ENCODE measurements at places on chromosomes 5 and 9.

- no peak for DNase-seq
These were observed 1.3 kb downstream of the ARAP3 start for GRCh38 chr5:141680751-141681201.

- no peak for DNase-seq
These were observed 368.7 kb downstream of the EBF1 start for GRCh38 chr5:158731014-158731413.

DNA sequence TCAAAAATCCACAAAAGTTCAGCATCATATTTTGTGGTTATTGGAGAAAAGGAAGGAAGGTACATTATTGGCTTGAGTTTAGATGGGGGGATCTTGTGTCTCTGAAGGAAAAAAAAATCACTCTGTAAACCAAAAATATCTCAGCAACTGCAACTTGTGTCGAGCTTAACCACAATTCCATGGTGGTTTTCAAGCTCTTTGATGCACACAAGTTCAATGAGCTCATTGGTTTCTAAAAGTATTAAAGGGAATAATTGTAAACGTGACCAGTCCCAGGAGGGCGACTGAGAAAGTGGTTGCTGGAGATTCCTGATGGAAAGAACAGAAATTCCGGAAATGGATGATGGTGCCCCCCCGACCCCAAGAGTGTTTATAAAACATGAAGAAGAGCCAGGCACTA, 173.8 kb downstream of the PSAT1 start:
- no peak for DNase-seq

DNA sequence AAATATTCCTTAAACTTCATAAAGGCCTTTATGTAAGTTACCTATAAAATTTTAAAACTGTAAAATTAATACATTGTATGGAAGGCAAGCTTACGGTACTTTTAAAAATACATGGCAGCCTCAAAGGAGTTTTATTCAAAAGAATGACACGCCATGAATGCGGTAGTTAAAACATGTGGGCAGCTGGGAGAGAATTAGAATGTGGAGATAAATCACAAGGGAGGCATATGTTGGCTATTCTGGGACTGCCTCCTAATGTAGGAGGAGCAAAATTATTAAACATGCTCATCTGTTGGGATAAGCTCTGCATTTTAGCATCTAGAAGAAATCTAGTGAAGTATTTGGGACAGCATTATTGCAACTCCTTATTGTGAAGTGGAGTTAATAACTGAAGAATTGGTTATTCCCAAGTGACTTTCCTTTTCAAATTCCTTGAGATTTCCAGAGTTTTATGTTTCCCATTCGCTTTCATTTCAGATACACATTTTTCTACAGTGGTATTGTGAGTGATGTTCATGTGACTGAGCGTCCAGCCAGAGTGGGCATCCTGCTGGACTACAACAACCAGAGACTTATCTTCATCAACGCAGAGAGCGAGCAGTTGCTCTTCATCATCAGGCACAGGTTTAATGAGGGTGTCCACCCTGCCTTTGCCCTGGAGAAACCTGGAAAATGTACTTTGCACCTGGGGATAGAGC, 109.4 kb downstream of the CMYA5 start:
- no peak for DNase-seq

DNA sequence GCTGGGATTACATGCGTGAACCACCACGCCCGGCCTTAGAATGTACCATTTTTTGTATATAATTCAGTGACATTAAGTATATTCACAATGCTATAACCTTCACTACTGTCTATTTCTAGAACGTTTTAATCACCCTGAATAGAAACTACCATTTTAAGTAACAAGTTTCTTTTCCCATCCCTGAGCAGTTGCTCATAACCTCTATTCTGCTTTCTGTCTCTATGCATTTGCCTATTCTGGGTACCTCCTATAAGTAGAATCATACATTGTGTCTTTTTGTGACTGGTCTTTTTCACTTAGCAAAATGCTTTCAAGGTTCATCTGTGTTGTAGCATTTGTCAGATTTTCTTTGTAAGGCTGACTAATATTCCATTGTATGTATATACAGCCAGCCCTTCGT, 39.9 kb downstream of the DDX46 start:
- DNase-seq = no peak

GRCh38 chr5:53392073-53392472, 88.4 kb upstream of the FST start:
- DNase-seq = no peak

GRCh38 chr5:170473642-170474041, 30.2 kb upstream of the KCNIP1 start:
- DNase-seq = no peak

DNA sequence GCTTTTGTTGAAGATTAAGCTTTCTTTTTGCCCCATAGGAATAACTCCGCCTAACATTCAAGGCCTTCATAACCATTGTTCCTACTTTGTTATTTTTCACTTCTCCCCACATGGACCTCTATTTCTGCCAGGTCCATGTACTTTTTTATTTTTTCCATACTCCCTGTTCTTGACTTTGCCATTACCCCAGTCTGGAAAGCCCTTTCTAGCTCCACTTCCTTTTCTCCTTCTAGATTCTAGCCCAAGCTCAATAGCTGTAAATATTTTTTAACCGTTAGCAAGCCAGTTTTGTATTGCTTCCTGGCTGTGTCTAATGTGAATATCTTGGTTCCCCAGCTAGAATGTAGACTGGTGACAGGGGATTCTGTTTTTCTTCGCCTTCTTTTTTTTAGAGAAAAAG, 26.1 kb downstream of the NCBP1 start:
- DNase-seq = no peak

DNA sequence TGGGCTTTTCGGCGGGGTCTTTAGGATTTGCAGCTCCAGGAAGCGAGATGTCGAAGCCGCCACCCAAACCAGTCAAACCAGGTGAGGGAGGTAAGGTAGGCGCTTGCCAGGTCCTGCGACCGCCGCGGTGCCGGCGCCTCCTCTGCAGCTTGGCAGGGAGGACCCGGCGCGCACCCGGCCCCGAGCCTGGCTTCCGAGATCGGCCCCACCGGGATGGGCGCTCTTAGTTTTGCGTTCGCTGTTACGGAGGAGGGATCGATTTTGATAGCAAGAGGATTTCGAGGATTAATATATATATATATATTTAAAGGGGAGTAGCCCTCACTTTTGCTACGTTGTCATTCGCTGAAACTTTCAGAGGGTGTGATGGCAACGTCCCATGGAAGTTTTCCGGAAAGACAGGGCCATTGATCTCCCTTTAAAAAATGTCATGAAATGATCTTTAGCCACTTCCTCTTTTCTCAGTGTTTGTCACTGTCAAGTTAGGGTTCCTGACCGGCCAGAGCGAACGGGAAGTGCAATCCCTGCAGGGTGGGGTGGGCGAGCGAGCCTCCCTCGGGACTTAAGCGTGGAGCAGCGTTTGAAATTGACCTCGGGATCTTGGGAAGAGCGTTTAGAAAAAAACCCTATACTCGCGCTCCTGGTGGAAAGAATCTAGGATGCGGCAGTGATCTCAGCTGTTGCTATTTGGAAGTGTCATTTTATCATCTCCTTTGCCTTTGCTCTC, 495 bp downstream of the OSTF1 start:
- no peak for DNase-seq

- no peak for DNase-seq
These were observed 4.4 kb downstream of the LRRC8A start for GRCh38 chr9:128886211-128886891.

DNA sequence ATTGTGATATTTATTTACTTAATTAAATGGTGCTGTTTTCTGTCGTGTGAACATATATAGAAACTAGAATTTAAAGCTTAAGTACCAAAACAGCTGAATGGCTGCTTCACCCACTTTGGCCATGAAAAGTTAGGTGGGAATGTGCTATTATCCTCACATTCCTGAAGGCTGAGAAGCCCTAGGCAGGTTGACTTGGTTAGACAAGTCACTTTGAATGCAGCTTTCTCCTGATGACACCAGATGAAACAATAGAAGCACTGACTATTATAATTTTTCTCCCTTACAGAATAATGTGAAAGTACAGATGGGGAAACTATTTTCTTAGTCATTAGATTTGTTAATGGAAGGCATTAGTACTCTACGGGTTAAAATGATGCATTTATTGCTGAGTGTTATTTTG, 65.1 kb upstream of the C5orf46 start:
- DNase-seq = no peak

DNA sequence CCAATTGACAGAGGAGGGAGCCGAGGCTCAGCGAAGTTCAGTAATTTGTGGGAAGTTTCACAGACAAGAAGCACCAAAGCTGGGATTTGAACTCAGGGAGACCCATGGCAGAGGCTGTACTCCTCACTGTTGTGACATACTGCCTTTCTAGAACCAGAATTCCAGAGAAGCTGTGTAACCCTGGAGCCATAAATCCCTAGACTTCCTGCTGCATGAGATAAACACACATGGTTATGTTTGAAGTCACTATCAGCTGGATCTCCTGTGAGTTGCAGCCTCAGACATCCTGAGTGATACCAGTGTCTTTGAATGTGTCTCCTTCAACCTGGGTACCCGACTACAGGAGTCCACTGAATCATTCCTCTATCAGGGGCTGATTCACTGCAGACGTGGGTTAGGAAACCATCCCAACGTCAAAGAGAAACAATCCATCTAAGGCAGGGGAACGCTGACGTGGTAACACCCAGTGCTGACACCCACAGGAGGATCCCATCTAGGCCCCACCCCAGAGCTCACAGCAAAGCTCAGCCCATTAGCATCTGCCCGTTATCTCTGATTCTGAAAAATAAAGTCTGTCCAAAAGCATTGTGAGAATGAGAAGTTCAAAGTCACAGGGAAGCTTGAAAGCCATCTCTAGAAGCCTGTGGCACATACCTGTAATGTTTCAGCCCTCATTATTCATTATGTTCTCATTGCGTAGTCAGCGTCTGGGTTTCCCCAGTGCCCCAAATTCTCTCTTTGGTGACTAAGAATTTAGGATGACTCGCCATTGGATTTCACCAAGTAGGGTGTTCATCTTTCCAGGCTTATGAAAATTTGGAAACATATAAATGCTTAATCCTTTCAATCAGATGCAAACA, 36.3 kb upstream of the BASP1 start:
- DNase-seq = no peak

DNA sequence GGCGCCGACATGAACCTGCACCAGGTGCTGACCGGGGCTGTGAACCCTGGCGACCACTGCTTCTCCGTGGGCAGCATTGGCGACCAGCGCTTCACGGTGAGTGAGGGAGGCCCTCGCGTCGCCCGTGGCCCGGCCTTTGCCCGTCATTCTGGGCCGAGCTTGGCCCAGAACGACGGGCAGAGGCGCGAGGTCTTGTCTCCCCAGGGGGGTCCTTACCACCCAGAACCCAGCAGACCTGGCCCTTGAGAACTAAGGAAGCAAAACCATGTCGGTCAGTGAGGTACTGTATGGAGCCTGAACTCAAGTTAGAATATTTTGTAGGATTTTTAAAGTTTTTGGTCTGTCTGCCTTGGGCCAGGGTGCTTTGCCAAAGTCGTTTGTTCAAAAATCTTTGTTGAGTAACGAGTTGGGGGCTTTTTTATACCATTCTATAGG, 691 bp downstream of the DMXL1 start:
- no peak for DNase-seq

DNA sequence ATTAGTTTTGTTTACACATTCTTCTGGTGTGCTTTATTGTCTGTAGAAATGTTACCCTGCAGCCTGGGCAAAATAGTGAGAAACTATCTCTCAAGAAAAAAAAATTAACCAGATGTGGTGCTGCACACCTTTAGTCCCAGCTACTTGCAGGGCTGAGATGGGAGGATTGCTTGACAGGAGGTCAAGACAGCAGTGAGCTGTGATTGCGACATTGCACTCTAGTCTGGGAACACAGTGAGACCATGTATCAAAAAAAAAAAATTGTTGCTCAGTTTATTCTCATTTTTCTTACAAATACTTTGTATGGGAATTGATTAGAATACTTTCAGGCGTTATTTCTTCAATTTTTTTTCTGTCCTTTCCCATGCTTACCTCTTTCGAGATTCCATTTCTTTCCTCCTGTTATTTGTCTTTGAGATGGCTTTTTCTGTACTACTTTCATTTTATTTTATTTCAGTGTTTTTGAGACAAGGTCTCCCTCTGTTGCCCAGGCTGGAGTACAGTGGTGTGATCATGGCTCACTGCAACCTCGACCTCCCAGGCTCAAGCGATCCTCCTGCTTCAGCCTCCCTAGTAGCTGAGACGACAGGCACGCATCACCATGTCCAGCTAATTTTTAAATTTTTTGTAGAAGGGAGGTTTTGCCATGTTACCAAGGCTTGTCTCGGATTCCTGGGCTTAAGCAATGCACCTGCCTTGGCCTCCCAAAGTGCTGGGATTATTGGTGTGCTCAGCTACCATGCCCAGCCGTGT, 24.9 kb downstream of the TENT2 start:
- no peak for DNase-seq

GRCh38 chr5:169904059-169904458, 76.2 kb downstream of the INSYN2B start:
- DNase-seq = no peak

DNA sequence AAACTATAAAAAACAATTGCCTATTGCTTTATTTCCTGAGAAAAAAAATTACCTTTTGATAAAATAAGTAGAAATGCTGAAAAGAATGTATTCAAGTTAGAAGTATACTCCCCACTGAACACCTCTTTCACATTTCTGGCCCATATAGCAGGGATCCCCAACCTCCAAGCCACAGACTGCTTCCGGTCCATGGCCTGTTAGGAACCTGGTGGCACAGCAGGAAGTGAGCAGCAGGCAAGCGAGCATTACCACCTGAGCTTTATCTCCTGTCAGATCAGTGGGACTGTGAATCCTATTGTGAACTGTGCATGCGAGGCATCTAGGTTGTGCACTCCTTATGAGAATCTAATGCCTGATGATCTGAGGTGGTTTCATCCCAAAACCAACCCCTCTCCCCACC, 563.9 kb downstream of the RAB3C start:
- DNase-seq = no peak

DNA sequence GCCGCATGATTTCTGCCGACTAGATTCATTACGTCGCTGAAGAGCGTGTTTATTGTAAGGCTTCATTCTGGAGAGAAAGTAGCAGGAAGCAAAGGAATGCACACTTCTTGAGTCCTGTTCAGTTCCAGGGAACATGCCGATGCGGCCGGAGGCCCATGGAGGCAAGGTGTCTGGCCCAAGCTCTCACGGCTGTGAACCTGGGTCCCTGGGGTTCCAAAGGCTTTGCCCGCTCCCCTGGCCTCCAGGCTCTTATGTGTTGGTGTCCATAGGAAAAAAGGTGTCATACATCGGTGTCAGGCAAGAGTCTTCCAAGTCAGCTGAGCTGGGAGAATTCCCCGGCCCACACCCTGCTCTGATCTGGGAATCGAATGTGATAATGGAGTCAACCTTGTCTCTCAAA, 64.7 kb downstream of the WWC1 start:
- no peak for DNase-seq

DNA sequence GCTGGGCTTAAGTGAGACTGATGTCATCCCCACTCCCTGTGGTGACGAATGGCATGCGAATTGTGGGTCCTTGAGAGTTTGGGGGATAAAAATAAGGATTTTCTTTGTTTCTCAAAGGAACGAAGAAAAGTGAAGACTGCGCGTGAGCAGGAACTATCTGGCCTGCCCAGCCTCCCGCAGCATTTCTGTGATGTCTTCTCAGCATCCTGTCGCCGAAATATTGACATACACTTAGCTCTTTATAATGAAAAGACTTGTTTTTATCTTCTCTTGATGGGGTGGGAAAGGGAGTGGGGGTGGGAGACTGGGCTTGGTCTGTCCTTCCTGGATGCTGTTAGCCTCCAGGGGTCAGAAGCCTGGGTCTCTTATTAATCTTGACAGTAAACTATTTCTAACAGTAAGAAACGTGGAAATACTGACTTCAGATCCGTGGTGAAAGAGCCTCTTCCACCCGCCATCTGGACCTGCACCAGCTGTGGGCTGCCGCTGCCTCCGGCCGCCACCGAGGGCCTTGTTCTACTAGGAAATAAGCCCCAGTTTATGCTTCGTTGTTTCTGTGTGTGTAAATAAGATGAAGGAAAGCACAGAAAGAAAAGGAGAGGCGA, 239.6 kb downstream of the FANCC start:
- DNase-seq = no peak

GRCh38 chr9:72954431-72955125, 1.7 kb upstream of the ALDH1A1 start:
- no peak for DNase-seq
